T-helper 1 cell (primary cell): ENCODE measurements at places on chromosomes 2 and 18.

GRCh38 chr2:191402966-191403565 lies 157.9 kb downstream of the MYO1B start:
- DNase-seq, result no peak

- no peak for DNase-seq
Observed at GRCh38 chr2:118290411-118291250, 202.4 kb downstream of the INSIG2 start.

DNA sequence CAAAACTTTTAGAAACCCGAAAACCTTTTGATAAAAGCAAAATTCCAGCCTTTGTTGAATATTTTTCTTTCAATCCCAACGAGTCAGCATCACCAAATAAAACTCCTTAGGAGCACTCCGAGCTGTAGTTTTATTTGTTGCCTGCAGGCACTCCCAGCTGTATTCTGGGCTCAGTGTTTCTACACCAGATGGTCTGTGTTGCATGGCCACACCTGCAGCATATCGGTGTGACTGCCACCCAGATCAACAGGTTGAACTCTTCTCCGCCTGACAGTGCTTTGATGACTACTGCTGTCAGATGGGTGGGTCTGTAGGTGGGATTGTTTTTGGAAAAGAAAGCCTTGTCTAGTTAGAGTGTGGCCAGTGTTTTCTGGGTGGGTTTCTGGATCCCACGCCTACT lies 32.7 kb downstream of the APCDD1 start:
- no peak for DNase-seq

GRCh38 chr2:128284841-128285240 lies 33.8 kb downstream of the HS6ST1 start:
- DNase-seq, result no peak
